ENCODE measurements at places on chromosomes 12 and 14. TPM values are rescaled to one million over a fixed set of nuclear protein-coding genes. Genes with fewer than 3 reads are reported as not detected.

CCNK gene
- 11.9 TPM for polyA plus RNA-seq

HELB gene
- 0.48 TPM for polyA plus RNA-seq

SLC6A15 gene
- not detected for polyA plus RNA-seq

AVPR1A gene
- not detected for polyA plus RNA-seq

SDS gene
- not detected for polyA plus RNA-seq

ASCL1 gene
- not detected for polyA plus RNA-seq

E2F7 gene
- polyA plus RNA-seq, result 4.7 TPM

VCPKMT gene
- polyA plus RNA-seq, result 2.6 TPM

SNAPC1 gene
- polyA plus RNA-seq, result 14.3 TPM

ZFHX2 gene
- polyA plus RNA-seq, result 0.21 TPM

ZC2HC1C gene
- 0.84 TPM for polyA plus RNA-seq

RIMBP2 gene
- not detected for polyA plus RNA-seq

PTPRR gene
- 1.3 TPM for polyA plus RNA-seq

ITGA7 gene
- polyA plus RNA-seq, result 0.67 TPM

TGFB3 gene
- 6.9 TPM for polyA plus RNA-seq

HNF1A gene
- not detected for polyA plus RNA-seq

TMEM229B gene
- 0.03 TPM for polyA plus RNA-seq

TIMELESS gene
- 6.1 TPM for polyA plus RNA-seq

KERA gene
- polyA plus RNA-seq, result not detected

FERMT2 gene
- 58.7 TPM for polyA plus RNA-seq

KSR2 gene
- 1.7 TPM for polyA plus RNA-seq

ACVRL1 gene
- polyA plus RNA-seq, result 403 TPM

GLS2 gene
- polyA plus RNA-seq, result 0.04 TPM

HCAR1 gene
- 0.02 TPM for polyA plus RNA-seq

OR10P1 gene
- polyA plus RNA-seq, result not detected

Data from endothelial cell of umbilical vein (primary cell).